ENCODE measurements at places on chromosomes 5 and 9.
A peak's percentile ranks its signal among the peaks of the same experiment; 100 is the strongest.

GRCh38 chr5:123365156-123365555, 58.0 kb downstream of the CEP120 start:
- DNase-seq, result peak; percentile 6

GRCh38 chr9:121692606-121693387, 41.4 kb downstream of the DAB2IP start:
- no peak for DNase-seq

DNA sequence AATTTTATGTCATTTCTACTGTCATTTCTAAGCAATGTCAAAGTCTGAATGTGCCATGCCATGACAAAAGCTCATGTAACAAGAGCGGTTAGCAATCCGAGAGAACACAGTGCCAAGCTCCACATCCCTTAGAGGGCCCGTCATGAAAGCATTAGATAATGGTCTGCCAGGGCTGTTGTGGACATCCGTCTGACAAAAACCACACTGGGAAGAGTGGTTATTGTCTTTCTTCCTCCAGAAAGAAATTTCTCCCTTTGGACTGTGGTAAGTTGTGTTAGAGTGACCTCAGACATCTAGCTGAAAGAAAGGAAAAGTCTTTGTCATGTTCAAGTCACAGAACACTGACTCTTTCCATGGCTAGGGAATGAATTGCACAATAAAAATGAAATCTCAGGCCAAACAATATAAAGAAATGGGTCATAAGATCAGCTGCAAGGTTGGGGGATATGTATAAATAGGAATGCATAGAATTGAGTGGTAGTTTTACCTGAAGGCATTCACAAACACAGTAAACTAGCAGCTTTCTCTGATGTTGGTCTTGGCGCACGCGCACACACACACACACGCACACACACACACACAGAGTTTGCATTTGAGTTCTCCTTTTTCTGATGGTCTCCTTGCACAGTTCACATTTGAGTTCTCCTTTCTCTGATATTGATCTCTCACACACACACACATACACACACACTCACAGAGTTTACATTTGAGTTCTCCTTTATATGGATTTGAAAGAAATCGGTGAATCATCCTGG, 5.3 kb downstream of the SLC1A3 start:
- no peak for DNase-seq

DNA sequence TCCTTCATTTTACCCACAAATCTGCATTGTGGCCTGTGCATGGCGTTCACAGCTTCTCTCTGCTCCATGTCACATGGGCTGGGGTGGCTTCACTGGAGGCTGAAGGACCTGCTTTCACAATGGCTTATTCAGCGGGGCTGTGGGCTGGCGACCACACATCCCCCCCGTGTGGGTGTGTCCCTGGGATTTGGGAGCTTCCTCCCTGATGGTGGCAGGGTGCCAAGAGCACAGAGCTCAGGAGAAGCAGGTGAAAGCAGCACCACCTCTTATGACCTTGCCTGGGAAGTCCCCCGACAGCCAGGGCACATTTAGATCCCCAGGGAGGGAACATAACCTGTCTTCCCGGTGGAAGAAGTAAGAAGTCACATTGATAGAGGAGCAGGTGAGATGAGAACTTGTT, 5.0 kb upstream of the MED10 start:
- DNase-seq, result no peak

DNA sequence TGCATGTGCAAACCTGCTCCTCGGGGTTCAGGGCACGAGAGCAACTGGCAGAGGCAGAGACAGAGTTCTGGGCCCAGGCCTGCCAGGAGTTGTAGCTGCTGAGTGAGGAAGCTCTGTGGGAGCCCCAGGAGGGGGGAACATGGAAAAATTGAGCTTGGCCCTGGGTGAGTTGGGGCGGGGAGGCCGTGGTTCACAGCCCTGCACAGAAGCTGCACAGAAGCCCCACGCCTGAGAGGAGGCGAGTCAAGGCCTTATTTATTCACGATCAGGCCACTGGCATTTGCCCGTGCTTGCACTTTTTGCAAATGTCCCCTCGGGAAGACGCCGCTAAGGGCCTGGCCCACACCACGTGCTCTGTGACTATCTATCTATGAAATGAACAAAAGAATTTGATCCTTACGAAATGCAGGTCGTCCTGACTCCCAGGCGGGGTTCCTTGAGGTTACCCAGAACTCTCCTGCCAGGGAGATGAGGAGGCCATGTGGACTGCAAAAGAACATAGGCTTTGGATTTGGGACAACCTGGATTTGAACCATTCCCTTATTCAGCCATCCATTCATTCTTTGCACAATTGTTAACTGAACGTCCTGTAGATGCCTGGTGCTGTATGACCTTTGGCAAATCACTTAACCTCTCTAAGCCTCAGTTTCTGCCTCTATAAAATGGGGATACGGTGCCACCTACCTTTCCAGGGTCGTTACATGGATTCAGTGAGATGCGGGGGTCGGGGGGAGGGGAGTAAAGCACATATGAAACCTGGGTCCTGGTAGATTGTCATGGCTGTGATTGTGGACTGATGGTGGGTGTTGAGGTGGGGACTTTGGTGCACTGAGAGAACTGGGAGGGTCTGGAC, 17.9 kb downstream of the COL27A1 start:
- DNase-seq, result peak; percentile 75

GRCh38 chr5:164237486-164237885, 732.1 kb downstream of the MAT2B start:
- DNase-seq, result peak; percentile 15

GRCh38 chr9:75505654-75506053, 384.8 kb upstream of the PCSK5 start:
- no peak for DNase-seq

- DNase-seq, result no peak
Observed at GRCh38 chr9:116162241-116162781, 8.7 kb downstream of the PAPPA start.

GRCh38 chr5:148394587-148395019, 10.8 kb downstream of the FBXO38 start:
- DNase-seq, result no peak

GRCh38 chr9:128091144-128091543, 23.1 kb downstream of the SLC25A25 start:
- peak; percentile 92 for DNase-seq

GRCh38 chr5:167603135-167603534, 688.3 kb upstream of the WWC1 start:
- no peak for DNase-seq

GRCh38 chr9:12889402-12890106, 114.7 kb downstream of the LURAP1L start:
- peak; percentile 19 for DNase-seq

DNA sequence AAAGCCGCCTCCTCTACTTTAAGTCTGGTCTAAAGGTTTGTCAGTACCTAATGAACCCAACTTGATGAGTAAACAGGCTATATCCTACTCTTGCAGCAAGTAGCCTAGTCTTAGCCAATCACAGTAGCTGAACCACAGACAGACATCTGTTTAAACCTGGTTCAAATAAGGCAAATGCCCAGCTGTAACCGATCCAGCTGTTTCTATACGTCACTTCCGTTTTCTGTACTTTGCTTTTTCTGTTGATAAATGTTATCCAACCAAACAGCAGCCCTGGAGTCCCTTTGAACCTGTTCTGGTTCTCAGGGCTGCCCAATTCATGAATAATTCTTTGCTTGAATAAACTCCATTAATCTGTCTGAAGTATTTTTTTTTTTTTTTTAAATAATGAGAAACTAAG, 76.9 kb upstream of the EQTN start:
- no peak for DNase-seq

DNA sequence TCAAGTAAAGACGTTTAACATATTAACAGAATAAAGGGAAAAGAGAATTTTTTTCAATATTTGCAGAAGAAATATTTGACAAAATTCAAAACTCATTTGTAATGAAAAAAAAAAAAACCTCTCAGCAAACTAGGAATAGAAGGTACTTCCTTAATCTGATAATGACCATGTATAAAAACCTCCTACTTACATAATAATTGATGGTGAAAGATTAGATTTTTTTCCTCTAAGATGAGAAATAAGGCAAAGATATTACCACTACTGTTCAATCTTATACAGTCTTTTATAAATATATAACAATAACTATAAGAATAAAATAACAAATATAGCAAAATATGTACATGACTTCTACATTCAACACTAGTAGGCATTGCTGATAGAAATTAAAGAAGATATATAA, 424.6 kb upstream of the KLF4 start:
- DNase-seq, result no peak

DNA sequence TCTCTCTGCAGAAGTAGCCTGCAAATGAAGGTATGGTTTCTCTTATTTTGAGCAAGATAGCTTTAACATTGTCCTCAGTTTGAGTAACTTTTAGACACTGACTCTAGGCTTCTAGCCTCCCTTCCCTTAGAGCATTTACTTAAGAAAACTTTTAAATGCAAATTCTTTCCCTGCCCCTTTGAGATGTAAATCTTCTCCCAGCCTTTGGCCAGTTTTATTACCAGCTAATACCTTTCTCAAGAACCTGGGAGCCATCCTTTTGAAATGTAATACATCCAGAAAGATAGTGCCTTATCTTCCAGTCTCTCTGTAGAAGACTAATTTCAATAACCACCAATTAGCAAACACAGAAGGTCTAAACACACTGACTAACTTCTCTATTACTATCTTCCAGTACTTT, 688.9 kb upstream of the CDH9 start:
- no peak for DNase-seq

- no peak for DNase-seq
Observed at GRCh38 chr9:135139366-135139959, 52.0 kb downstream of the OLFM1 start.

DNA sequence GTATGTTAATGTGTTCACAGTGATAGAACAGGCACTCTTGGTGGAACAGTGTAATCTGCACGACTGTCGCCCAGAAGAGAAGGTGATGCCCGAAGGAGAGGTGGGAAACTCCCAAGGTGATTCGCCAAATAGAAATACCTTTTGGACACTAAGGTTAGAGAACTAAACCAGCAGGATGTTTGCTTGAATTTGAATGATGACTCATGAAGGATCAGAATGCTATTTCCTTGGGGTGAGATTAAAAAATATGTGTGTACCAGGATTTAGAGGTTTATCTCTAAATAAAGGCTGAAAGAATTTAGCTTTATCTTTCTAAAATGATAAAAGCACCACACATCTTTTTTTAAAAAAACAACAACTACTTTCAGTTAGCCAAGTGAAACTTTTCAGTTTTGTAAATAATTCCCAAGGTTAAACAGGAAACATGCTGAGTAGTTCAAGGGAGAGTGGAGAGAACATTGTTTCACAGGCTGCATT, 297.4 kb upstream of the TAS2R1 start:
- DNase-seq, result peak; percentile 1

- DNase-seq, result no peak
Observed at GRCh38 chr9:86046071-86046636, 53.2 kb downstream of the GOLM1 start.

GRCh38 chr5:149426931-149427330, 47.8 kb upstream of the IL17B start:
- DNase-seq, result no peak

DNA sequence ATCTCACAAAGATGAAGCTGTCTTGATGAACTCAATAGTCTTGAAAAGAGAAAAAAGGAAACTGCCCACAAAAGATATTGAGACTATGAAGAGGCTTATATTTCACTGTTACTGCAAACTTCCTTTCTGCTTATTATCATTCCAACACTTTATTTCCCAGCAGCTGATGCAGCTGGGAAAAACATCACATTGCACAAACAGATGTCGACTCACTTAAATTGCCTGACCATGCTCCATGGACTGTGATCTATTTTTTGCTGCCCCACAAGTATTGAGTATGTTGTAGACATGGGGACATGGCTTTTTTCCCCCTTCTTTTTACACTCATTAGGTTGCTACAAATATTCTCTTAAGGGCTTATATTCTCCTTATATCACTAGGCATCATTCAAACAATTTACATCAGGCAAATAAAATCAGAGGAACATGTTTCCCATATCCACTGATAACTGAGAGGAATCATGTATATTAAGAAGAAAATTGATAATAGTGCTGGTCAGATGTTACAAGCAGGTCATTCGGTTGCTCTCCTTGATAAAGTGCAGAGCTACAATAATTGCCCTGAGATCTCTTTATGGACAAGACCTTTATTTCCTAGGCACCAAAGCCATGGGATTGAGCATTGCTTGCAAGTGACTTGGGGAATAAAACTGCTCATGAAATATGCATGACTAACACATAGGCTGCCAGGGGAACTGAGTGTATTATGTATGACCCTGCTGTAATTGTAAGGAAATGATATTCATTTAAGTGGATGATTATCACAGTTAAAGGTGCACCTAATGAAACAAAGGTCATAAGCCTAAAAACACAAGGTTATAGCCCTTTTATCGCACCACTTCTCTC, 509.9 kb downstream of the ZNF608 start:
- peak; percentile 25 for DNase-seq

DNA sequence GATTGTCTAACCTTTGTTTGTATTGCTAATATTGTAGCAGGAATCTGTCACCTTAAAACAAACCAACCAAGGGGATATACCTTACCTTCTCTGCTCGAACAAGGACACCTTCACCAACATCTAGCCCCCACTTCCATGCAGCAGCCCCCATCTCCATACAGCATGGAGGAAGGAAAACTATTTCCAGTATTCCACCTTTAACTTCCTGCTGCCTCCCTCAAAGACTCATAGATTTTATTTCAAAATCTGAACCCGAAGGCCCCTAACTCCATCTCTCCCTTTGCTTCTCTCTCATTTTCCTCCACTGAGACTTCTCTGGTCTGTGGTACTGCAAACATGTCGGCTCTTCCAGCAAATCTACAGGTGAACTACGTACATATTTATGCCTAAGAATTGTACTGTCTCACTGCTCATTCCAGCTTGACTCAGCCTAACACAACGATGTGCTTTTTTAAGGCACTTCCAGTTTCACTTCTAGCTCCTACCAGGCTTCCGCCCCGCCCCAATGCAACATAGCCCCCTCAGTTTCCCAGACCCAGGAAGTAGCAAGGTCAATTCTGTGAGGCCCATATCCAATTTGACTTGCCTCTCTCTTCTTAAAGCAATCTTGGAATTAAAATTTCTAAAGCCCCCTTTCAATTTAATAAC, 70.7 kb upstream of the RNF38 start:
- DNase-seq, result peak; percentile 78

Measured in fibroblast of mammary gland (primary cell).